Activated T-helper 9 cell treated with anti-CD3 and anti-CD28 coated beads, Interleukin-2, amount 50 U/mL, for 16 hours (primary cell): ENCODE measurements at places on chromosomes 2 and 18.

DNA sequence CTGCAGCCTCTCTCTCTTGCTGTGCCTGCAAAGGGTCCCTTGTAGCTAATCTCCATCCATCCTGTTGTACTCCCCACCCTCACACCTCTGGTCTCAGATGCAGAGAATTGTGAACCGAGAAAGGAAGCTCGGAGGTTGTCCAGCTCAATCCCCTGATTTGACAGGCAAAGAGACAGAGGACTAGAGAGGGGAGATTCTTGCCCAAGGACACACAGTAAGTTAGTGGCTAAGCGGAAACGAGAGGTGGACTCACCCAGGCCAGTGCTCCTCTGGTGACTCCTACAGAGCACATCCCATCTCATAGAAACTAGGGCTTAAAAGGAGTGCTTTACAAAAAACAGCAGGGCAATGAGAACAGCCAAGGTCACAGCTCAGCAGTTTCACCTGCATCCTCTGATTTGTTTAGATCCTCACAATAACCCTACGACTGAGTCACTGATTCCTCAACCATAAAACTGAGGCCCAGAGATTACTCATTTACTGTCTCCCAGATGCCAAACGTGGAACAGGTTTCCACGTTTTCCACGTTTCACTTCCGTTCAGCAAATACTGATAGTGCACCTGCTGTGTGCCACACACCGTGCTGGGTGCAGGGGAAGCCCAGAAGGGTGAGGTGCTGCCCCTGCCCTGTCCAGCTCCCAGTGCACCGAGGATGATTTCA, 22.1 kb downstream of the EHD3 start:
- no peak for DNase-seq

DNA sequence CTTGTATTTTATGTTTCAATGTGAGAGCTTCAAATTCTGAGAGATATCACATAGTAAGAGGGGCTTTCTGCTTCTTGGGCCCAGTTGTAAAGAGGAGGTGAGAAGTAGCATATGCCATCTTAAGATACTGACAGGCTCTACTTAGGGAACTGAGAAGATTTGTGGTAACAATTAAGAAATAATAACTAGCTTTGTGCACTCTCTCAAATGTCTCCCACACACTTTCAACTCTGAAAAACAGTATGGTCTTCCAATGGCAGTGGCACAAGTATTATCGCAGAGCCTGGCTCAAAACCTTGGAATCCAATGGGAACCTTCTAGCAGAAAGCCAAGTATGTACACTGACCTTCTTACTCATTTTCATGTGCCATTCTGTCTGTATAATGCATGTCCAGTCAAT, 80.3 kb upstream of the FAM237A start:
- DNase-seq: no peak

GRCh38 chr2:239269173-239269885, 131.5 kb downstream of the HDAC4 start:
- DNase-seq: no peak

DNA sequence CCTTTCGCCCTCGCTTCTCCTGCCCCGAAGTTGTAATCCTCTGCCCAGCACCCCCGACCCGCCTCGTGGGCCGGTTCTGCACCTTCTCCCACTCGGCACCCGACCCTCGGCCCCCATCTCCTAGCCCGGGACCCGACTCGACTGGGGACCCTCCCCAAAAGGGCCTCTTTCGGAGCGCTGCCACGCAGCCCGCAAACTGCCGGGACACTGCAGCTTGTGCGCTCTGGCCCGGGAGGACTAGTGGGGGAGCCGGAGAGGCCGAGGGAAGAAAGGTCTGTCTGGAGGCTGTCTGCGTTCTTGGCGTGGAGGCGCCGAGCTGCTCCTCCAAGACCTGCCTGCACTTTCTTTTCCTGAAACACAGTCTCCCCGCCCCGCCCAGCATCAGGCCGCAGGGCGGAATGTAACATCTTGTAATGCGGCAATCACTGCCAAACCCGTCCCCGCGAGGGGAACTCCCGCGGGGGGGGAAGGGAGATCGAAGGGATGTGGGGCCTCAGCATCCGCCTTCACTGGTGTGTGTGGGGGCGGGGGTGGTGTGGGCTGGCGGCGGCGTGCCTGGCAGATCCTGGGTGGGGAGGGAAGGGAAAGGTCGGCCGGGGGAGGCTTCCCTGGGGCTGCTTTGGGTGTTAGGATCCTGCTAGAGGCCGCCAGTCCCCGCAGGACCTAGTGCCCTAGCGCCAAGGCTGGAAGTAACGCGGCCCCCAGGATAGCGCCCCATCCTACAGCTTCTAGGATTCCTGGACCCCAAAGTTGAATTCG, 7.4 kb downstream of the DLX2 start:
- DNase-seq: peak; percentile 64
